Kidney (tissue), 22 donors: ENCODE measurements at places on chromosomes 16 and 17.

GRCh38 chr17:78022425-78022824 is 63.9 kb downstream of the TNRC6C start:
- DNase-seq, result no peak

DNA sequence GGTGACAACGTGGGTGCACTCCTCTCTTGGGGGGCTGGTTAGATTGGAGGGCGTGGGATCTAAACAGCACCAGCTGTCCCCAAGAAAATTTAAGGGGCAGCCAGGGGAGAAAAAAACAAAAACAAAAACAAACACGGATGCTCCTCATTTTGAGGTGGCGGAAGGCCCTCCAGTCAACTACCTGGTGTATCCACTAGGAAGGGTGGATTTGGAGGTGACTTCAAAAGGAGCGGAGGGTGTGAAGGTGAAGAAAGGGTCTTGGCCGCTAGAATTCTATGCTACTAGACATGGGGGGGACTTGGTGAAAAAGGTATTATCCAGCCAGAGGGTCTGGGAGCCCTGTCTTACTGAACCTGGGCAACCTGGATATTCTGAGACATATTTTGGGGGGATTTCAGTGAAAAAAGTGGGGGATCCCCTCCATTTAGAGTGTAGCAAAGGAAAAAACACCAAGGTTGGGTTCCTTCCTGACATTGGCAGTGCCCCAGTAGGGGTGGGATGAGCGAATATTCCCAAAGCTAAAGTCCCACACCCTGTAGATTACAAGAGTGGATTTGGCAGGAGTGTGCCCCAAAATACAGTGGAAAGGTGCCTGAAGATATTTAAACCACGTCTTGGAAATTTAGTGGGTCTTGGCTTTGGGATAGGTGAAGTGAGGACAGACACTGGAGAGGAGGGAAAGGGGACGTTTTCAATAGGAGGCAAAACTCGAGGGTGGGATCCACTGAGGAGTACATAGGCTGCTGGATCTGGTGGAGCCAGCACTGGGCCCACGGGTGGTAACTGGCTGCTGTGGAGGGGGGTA is 454 bp upstream of the FGF11 start:
- no peak for DNase-seq

DNA sequence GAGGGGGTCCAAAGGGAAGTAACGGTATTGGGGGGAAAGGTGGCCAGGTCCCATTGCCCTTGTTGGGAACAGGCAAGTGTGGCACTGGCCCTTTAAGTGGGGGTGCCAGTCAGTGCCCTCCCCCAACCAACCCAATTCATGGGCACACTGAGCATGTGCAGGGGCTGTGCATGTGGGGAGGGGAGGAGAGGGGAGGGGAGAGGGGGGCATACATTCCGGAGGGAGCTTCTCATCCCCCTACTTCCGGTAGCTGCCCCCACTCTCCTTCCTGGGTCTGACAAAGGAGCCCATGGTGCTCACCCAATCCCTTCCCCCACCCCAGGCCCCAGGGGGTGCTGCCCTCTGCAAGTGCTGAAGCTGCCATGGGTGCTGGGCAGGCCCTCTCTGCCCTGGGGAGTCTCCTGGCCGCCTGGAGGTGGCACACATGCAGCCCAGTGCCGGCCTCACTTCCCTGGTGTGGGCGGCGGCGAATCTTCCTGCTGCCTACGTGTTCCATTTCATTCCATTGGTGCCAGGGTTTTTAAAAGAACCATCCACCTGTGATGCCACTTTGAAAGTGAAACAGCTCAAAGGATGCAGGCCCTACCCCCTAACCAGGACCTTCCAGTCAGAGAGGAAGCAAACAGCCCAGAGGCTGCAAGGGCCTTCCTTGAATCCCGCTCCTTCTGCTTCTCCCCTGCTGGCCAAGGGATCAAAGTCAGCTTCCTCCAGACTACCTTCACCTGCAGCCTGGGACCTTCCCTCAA is 11.0 kb downstream of the HEXIM2 start:
- DNase-seq, result peak; percentile 95

DNA sequence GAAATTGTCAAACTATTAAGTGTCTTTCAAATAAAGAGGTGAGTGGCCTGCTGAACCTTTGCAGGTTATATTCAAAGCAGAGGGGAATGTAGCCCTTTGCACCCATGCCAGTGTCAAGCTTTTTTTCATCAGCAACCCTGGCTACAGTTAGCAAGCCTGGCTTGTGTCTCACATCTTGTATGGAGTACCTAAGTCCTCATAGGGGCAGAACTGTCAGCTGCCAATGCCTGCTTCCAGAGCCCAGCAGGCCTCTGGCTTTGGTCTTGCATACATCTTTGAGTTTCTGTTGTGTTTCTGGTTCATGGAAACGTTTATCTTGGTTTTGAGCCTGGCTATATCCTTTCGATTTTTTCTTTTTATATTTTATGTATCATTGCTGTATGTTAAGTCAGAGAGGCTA is 26.8 kb downstream of the REXO5 start:
- no peak for DNase-seq

- no peak for DNase-seq
Observed at GRCh38 chr17:57629470-57629869, 115.6 kb downstream of the CCDC182 start.

DNA sequence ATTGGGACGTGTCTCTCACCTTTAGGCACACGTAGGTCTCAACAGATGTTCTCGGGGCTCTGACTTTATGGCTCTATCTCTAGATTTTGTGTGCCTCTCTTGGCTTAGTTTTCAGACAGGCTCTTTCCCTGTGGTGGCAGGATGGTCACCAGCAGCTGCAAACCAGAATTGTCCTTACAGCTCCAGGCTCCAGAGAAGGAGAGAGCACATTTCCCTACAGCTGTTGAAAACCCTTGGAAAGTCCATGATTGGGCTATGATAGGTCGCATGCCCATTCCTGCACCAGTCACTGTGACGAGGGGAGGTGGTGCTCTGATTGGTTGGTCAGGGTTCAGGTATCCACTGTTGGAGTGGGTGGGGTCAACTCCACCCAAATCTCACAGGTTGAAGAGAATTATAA is 41.5 kb downstream of the SHISA9 start:
- DNase-seq, result no peak

DNA sequence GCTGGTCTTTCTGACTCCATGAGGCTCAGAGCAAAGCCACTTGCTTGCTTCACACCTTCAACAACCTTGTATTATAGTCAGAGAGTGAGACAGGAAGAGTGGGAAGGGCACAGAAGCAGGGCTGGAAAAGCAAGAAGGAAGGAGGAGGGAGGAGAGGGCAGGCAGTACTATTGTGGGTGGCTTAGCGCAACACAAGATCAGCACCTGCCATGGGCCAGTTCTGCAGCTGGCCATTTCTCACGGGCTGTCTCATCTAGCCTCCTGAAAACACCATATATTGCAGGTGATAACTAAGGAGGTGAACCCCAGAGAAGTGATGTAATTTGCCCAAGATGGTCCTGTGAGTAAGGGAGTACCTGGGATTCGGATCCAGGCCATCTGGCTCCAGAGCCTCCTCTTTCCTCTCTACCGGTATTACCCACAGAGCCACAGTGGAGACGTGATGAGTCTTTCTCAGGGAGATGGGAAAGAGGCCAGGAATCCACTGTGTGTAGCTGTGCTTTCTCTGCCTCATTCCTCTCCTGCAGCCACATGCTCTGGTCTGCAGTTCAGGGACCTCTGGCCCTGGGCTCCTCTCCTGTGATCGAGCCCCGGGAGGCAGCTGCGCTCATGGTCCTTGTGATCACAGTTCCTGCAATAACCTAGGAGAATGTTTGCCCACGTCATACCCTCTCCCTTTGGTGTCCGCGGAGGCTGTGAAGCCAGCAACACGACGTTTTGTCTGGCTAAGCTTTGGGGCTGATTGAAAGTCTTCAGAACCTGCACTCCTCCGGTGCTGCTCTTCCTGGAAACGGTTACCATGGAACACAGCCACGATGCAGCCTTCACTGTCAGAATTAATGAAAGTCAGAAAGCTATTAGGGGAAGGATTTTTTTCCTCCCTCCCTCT is 178.1 kb upstream of the CCL2 start:
- DNase-seq, result no peak

GRCh38 chr17:50100921-50101345 is 5.8 kb downstream of the PDK2 start:
- peak; percentile 76 for DNase-seq

GRCh38 chr17:14428648-14429029 is 127.8 kb downstream of the HS3ST3B1 start:
- DNase-seq, result no peak

DNA sequence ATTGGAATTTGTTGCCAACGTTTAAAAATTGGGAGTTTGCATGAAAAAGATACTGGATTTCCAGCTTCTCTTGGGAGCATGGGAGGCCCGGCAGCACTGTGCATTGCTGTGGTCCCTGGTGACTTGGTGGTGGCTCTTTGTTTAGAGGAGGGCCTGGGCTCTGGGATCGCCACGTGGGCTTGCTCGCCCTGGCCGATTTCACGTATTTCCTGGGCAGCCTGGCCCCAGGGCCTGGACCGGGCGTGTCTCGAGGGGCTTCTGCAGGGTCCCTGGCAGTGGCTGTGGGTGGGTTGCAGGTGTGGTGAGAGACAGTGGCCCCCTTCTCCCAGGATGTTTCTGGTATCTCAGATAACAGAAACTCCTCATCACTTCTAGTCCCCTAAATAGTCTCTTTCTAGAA is 67.9 kb downstream of the ATP2C2 start:
- DNase-seq, result no peak

DNA sequence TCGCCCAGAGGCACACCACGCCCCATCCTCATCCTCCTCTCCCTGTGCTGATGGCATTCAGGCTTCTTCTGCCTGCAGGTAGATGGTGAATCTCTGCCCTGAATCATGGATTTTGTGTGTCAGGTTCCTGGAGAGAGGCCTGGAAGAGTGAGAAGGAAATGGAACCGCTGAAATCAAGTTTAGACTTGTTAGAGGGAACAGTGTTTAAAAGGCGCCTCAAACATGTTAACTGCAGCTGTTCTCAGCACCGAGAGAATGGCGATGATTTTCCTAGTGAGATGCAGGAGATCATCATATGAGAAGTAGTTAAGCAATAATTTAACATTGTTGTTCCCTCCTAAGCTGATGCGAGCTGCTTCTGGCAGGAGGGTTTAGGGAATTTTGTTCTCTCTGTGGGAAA is 744.4 kb upstream of the EEF2KMT start:
- DNase-seq, result no peak

DNA sequence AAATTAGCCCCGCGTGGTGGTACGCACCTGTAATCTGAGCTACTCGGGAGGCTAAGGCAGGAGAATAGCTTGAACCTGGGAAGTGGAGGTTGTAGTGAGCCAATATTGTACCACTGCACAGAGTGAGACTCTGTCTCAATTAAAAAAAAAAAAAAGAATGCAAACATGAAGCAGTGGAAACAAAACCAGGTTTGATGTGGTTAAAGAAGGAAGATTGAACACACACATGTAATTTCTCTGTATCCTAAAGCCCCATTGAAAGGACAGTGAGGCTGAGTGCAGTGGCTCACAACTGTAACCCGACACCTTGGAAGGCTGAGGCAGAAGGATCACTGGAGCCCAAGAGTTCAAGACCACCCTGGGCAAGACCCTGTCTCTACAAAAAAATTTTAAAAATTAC is 26.5 kb upstream of the SBK1 start:
- no peak for DNase-seq

GRCh38 chr17:76926237-76926866 is 58.1 kb downstream of the MGAT5B start:
- no peak for DNase-seq

DNA sequence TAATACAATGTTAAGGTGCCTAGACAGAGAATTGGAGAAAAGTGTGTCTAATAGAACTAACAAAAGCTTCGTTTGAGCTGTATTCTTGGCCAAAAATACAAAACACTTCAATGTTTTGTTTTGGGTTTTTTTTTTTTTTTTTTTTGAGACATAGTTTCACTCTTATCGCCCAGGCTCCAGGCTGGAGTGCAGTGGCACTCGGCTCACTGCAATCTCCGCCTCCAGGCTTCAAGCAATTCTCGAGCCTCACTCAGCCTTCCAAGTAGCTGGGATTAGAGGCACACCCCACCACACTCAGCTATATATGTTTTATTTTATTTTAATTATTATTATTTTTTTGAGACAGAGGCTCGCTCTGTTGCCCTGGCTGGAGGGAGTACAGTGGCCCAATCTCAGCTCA is 38.3 kb upstream of the CARMIL2 start:
- no peak for DNase-seq

DNA sequence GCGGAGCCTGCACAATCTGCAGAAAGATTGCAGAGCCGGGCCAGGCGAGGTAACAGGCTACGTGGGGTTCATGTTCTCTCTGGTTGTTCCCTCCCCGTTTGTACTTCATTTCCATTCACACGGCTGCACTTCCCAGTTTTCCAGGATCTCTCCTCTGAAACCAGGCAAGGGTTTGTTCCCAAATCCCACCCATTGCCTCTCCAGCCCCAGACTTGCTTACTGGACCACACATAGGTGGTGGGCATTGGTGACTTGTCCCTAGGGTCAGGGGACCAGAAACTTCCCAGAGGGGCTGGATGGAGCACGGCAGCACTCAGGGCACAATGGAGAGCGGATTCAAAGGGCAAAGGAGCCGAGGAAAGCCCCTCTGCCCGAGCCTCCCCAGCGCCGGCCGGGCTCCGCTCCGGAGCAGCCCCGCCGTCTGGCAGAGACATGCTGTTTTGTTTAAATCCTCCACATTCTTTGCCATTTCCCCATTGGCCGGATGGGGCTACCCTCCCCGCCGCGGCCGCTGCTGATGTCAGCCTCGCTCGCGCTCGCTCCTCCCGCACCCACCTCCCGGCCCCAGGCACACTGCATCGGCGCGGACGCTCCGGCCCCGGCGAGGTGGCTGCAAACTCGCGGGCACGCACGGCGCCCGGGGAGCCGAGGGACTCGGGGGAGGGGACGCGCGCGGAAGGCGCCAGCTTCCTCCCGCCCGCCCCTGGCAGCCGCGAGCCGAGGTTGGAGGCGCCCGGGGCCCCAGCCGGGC is at the start of gene PITPNC1:
Gene PITPNC1, plus strand, starts transcription at position 545 of the 751 bp plus-strand sequence.
- DNase-seq, result peak; percentile 90

DNA sequence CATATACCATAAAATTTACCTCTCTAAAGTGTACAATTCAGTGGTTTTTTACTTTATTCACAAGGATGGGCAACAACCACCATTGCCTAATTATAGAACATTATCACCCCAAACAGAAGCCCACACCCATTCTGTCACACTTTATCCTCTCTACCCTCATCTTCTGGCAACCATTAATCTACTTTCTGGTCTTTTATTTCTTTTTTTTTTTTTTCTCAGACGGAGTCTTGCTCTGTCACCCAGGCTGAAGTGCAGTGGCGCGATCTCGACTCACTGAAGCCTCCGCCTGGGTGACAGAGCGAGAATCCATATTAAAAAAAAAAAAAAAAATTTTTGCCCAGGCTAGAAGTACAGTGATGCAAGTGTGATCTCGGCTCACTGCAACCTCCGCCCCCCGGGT is 90.7 kb upstream of the CLEC18B start:
- no peak for DNase-seq

- DNase-seq, result no peak
Observed at GRCh38 chr17:81256616-81257015, 17.5 kb downstream of the NDUFAF8 start.
